ENCODE measurements at places on chromosomes 6 and 20.

- peak; percentile 53 for ATAC-seq
These were observed 54.2 kb downstream of the ARMC2 start for GRCh38 chr6:108902382-108902792.

GRCh38 chr6:34386316-34387137 lies 5.9 kb downstream of the NUDT3 start:
- no peak for ATAC-seq

GRCh38 chr6:132115714-132116366 lies 164.7 kb upstream of the CCN2 start:
- ATAC-seq = peak; percentile 60

- no peak for ATAC-seq
These were observed 574.4 kb downstream of the PRKN start for GRCh38 chr6:162153120-162153519.

- ATAC-seq = peak; percentile 94
These were observed 114.1 kb downstream of the KIF16B start for GRCh38 chr20:16459019-16459700.

DNA sequence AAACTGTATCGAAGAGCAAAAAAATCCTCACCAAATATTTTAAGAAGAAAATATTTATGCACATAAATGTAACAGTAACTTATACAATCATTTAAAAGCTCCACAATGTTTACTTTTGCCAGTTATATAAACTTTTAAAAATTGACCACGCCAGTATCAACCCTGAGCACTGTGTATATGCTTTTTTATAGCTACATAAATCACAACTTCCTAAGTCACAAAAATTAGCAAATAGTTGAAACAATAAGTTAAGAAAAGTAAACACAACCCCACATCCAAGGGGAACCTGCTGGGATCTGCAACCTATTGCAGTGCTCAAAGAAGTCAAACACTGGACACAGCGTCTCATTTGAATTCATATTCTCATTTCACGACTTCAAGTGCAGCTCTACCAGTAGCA lies 89.8 kb upstream of the DST start:
- no peak for ATAC-seq

- peak; percentile 77 for ATAC-seq
These were observed 51.0 kb downstream of the JAG1 start for GRCh38 chr20:10622657-10623418.
